Amygdala (tissue), 56 donors: ENCODE measurements at places on chromosomes 11 and 22.

GRCh38 chr11:118656563-118657165 lies 22.8 kb downstream of the TREH start:
- no peak for DNase-seq

DNA sequence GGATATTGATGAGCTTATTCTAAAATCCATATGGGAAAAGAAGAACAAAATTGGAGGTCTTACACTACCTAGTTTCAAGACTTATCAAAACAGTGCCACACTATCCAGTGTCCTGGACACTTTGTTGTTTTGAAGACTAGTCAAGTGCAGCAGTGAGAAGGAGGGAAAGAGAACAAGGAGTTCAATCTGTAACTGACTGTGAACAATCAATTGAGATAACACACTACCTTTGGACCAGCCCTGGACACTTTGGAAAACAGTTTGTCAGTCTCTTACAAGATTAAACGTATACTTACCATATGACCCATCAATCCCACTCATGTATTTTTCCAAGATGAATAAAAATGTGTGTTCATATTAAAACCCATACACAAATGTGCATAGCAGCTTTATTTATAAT lies 10.0 kb upstream of the CSTF3 start:
- no peak for DNase-seq

DNA sequence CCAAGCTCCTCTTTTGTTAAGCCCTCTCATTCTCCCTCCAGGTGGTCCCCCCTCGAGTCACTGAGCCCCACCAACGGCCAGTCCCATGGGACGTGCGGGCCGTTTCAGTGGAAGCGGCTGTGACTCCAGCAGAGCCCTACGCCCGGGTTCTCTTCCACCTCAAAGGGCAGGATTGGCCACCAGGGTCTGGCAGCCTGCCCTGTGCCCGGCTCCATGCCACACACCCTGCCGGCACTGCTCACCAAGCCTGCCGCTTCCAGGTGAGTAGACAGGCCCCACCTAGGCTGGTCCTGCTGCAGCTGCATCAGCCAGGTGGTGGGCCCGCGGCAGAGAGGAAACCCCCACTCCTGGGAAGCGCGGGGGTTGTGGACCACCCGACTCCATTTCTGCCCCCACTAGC lies 3.3 kb downstream of the TMEM132A start:
- DNase-seq: no peak

- DNase-seq: no peak
Measured at GRCh38 chr11:62732830-62733229, 4.5 kb downstream of the TTC9C start.

GRCh38 chr11:131375915-131376314 lies 5.5 kb downstream of the NTM start:
- no peak for DNase-seq

- no peak for DNase-seq
Measured at GRCh38 chr11:34730544-34731295, 109.8 kb downstream of the EHF start.

DNA sequence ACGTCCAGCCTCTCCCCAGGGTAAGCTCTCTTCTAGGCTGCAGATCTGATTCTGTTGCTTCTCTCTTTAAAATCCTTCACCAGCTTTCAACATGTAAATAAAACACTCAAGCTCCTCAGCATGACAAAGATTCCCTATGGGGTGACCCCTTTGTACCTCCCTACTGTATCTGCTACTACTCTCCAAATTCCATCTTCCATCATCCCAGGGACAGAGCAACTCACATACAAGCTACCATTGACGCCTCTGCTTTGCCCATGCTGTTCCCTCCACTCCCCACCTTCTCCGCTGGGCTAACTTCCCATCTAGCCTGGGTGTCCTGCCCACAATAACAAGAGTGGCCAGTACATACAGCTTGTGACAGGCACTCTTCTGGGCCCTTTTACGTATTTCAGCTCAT lies 207.5 kb upstream of the ZBED5 start:
- no peak for DNase-seq

- DNase-seq: no peak
Measured at GRCh38 chr22:39223091-39223710, 21.6 kb downstream of the PDGFB start.
